ENCODE measurements at places on chromosomes 6 and 20.

GRCh38 chr20:266596-267562 is 9.4 kb downstream of the DEFB132 start:
- H3K4me1 ChIP-seq, result peaks cover 12% of the 10 kb centered on the region
- H3K27ac ChIP-seq, result peak overlapping the region; percentile 71
- DNase-seq, result peak; percentile 81
- H3K36me3 ChIP-seq, result no peaks in the 10 kb centered on the region

DNA sequence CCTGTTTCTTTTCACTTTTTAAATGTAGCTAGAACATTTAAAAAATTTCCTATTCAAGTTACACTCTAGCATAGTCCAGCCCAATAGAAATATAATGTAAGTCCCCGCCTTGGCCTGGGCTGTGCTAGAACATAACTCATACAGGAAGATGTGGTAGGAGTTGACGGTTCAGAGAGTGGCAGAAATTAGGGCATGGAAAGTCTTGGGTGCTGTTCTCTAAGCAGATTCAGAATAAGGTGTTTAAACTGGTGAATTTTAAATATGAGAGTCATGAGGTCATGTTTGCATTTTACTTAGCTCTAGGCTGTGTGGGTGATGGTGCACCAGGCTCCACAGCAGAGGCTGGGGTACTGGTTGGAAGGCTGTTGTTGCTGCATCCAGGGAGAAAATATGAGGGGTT is 256.5 kb downstream of the FARS2 start:
- peak overlapping the region; percentile 48 for H3K4me3 ChIP-seq
- peaks cover 4% of the 10 kb centered on the region for H3K36me3 ChIP-seq
- no peak for DNase-seq

GRCh38 chr6:36131511-36132245 is 1.4 kb downstream of the MAPK13 start:
- no peaks in the 10 kb centered on the region for H3K27me3 ChIP-seq
- DNase-seq, result peak; percentile 45
- H3K4me1 ChIP-seq, result peaks cover 29% of the 10 kb centered on the region
- peak overlapping the region; percentile 75 for H3K4me3 ChIP-seq

- no peak overlapping the region for H3K27ac ChIP-seq
- peaks cover 15% of the 10 kb centered on the region for H3K36me3 ChIP-seq
- no peaks in the 10 kb centered on the region for H3K27me3 ChIP-seq
- H3K4me3 ChIP-seq, result no peak overlapping the region
- DNase-seq, result no peak
- H3K4me1 ChIP-seq, result peaks cover 47% of the 10 kb centered on the region
These were observed 82.2 kb downstream of the TIAM2 start for GRCh38 chr6:155077331-155077730.

DNA sequence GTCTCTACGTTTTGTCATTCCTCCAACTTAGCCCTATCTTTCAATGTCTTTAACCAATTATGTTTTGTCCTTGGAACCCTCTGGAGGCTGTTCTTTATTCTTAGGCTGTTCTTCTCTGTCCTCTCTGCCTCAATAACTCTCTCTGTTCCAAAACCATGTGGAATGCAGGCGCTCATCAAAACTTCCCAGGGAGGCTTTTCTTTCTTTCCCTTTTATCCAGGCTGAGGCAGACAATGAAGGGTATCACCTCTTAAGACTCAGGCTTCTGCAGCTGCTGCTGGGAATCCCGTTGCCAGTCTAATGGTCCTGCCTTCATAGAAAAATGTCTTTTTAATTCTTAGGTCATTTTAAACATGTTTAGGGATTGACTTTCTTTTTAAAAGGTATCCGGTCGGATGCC is 544.7 kb downstream of the CDH26 start:
- no peaks in the 10 kb centered on the region for H3K4me1 ChIP-seq
- H3K27me3 ChIP-seq, result no peaks in the 10 kb centered on the region
- no peak overlapping the region for H3K27ac ChIP-seq
- no peaks in the 10 kb centered on the region for H3K36me3 ChIP-seq
- no peak overlapping the region for H3K4me3 ChIP-seq

DNA sequence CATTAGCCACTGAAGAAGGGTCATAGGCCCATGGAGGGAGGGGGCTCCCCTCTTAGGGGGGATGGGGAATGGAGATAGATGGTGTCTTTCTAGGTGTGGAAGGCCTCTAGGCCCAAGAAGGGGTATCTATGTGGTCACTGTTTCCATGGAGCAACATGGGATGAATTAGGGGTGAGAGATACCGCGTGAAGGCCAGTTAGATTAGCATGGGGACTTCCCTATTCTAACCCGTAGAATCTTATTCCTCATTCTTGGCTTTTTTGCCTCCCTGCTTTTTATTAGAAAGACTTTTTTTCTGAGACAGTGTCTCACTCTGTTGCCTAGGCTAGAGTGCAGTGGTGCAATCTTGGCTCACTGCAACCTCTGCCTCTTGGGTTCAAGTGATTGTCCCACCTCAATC is 3.2 kb downstream of the RAB44 start:
- H3K27ac ChIP-seq, result no peak overlapping the region
- no peaks in the 10 kb centered on the region for H3K36me3 ChIP-seq

DNA sequence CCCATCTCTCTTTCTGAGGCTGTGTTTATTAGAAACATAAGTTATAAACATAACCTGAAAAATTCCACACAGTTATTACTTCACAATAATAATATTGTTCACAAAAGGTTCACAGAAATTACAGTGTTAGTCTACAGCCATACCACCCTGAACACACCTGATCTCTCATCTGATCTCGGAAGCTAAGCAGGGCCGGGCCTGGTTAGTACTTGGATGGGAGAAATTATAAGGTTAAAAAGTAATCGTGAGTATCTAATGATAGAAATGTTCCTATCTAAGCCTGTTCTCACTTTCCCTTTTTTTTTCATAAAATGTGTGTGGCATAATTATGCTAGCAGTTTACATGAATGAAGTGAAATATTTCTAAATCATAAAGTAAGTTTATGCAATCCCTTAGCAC is 647.8 kb downstream of the TBC1D32 start:
- H3K27ac ChIP-seq, result no peak overlapping the region
- no peaks in the 10 kb centered on the region for H3K36me3 ChIP-seq
- no peak for DNase-seq
- no peak overlapping the region for H3K4me3 ChIP-seq
- H3K4me1 ChIP-seq, result no peaks in the 10 kb centered on the region

- H3K27ac ChIP-seq, result peak overlapping the region; percentile 16
- H3K27me3 ChIP-seq, result no peaks in the 10 kb centered on the region
- H3K36me3 ChIP-seq, result peaks cover 36% of the 10 kb centered on the region
- H3K4me3 ChIP-seq, result no peak overlapping the region
- DNase-seq, result no peak
These were observed 128.8 kb upstream of the PDE7B start for GRCh38 chr6:135722679-135723078.

DNA sequence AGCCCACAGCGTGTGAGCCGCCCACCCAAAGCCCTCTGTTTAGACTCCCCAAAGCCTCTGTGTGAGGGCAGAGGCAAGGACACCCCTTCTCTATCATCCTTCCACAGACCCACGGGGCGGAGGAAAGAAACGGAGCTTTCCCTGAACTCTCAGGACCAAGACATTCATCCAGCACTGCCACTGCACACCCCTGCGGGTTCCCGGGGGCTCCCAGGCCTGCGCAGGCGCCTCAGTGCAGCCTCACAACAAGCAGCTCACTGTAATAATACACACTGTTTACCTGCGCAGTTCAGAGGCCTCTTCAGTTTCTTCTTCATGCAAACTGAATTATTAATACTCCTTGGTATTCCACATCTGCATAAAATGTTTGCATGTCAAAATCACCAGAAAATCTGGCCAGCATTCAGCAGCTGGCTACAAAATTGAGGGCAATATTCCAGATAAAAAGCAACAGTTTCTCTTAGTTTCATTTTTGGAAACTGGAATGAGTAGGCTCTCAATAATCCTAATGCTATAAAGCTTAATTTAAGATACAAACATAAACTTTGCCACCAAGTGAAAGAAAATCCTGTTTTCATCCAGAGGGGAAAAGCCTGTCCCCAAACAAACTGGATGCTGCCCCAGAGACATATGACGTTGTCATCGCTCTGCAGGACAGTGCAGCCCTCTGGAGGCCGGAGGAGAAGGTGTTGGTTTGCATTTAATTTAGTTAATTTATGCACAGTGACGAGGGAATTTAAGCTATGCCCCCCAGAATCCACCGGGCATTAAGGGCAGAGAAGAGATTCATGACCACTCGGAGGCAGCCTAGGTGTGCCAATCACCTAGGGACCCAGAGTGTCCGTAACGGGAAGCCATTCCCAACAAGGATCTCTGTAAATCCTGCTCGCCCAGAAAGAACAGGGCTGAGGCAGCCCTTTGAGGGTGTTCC is 45.3 kb downstream of the NINL start:
- H3K27me3 ChIP-seq, result no peaks in the 10 kb centered on the region
- DNase-seq, result no peak
- H3K27ac ChIP-seq, result no peak overlapping the region
- peaks cover 2% of the 10 kb centered on the region for H3K4me1 ChIP-seq

GRCh38 chr6:33912195-33912594 is 108.4 kb upstream of the MLN start:
- H3K27me3 ChIP-seq, result peaks cover 9% of the 10 kb centered on the region
- peaks cover 23% of the 10 kb centered on the region for H3K4me1 ChIP-seq
- H3K4me3 ChIP-seq, result no peak overlapping the region
- no peak for DNase-seq
- no peak overlapping the region for H3K27ac ChIP-seq

- no peaks in the 10 kb centered on the region for H3K27me3 ChIP-seq
- peak overlapping the region; percentile 94 for H3K4me3 ChIP-seq
- DNase-seq, result no peak
These were observed 402 bp upstream of the TAF8 start for GRCh38 chr6:42049948-42050296.

DNA sequence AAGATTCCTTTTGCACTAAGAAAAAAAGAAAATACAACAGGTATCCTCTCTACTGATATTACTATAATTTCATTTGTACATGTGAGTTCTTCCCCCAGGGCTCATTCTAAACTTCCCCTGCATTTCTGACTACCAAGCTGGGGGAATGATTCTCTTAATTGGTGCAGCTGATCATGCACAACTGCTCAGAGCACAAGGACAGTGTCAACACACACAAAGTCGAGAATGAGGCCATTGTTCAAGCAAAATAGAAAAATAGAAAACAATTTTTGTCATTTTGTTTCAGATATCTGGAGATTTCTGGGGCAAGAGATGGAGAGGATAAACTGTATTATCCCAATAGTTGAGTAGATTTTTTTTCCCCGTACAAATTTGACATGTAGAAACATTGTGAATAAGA is 236.3 kb downstream of the HAO1 start:
- H3K4me1 ChIP-seq, result no peaks in the 10 kb centered on the region
- H3K36me3 ChIP-seq, result no peaks in the 10 kb centered on the region
- no peaks in the 10 kb centered on the region for H3K27me3 ChIP-seq
- no peak overlapping the region for H3K4me3 ChIP-seq

DNA sequence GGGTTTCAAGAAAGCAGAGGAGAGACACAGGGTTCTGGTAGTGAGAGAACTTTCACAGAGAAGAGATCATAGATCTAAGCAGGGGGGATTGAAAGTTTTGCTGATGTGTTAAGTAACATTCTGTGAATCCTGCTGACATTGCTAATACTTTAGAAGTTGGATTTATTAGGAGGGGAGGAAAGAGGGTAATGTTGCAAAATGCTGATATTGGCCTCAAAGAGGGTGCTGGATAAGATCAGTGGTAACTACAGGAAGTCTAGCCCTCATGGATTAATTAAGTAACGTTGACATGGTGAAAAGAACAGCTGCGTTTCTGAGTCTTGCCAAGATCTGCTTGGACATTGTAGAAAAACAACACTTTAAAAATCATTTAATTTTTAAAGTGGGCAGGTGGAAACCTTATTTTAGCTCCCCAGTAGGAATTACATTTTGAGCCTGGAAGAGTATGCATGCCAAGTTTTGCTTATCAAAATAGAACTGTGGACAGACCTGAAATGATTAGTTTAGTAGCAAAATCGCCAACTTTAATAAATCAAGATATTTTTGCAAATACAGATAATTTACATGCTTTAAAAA is 606.0 kb upstream of the HTR1E start:
- DNase-seq, result no peak
- no peaks in the 10 kb centered on the region for H3K4me1 ChIP-seq
- no peak overlapping the region for H3K4me3 ChIP-seq
- no peaks in the 10 kb centered on the region for H3K27me3 ChIP-seq
- H3K36me3 ChIP-seq, result no peaks in the 10 kb centered on the region
- no peak overlapping the region for H3K27ac ChIP-seq

DNA sequence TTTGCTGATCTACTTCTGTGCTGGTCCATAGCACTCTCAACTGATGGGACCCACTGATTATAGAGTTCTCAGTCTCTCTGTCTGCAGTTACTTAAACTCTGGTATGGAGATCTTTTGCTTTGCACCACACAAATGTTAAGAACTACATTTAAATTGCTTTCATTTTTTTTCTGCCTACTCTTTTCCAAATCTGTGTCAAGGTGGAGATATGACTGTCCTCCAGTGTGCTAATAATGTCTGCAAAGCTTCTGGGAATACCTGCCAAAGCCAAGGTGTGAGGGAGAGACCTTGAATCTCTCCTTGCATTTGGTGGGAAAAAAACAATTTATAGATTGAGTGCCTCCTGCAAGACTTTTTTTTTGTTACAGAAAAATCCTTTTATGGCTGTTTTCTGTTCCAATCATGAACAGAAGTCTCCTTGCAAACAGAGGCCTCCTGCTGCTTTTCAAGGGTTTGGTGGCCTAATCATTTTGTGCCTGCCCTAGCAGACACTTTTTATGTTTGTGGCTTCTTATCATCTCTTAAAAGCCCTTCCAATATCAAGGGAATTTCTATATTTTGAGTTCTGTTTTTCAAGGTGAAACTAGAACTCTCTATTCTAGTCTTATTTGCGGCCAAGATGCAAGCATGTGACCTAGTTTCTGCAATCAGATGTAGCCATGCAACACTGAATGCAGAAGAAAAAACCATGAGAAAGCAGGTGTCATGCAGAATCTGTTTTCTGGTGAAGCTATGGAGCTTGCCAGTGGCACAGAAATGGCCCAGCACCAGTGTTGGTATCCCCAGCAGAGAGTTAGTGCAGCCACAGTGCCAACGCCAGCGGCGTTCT is 23.2 kb upstream of the AKIRIN2 start:
- H3K4me1 ChIP-seq, result peaks cover 25% of the 10 kb centered on the region
- H3K27me3 ChIP-seq, result peaks cover 20% of the 10 kb centered on the region
- peak overlapping the region; percentile 28 for H3K27ac ChIP-seq

DNA sequence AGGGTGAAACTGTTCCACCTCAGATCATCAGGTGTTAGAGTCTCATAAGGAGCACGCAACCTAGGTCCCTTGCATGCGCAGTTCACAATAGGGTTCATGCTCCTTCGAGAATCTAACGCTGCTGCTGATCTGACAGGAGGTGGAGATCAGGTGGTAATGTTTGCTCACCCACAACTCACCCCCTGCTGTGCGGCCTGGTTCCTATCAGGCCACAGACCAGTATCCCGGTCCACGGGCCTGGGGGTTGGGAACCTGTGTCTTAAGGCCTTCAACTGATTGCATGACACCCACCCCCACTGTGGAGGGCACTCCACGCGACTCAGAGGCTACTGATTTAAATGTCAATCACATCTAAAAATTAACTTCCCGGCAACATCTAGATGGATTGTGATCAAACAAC is 411.2 kb upstream of the SULF2 start:
- H3K4me1 ChIP-seq, result no peaks in the 10 kb centered on the region
- no peak overlapping the region for H3K4me3 ChIP-seq
- no peak overlapping the region for H3K27ac ChIP-seq

Measured in activated T-helper 2 cell treated with anti-CD3 and anti-CD28 coated beads, Interferon-gamma antibody, Interleukin-2, Interleukin-4, amounts not matched to agents 10 μg/mL and 5 μg/mL and 100 μg/mL, durations not matched to agents 14 hours and 24 hours and 36 hours (primary cell).